Small intestine (tissue), 16 donors: ENCODE measurements at places on chromosomes 2 and 18. TPM values are rescaled to one million over a fixed set of nuclear protein-coding genes. Genes with fewer than 3 reads are reported as not detected.

- DNase-seq = no peak
Observed at GRCh38 chr2:231604101-231604684, 11.5 kb downstream of the TEX44 start.

- no peak for DNase-seq
Observed at GRCh38 chr2:2732331-2733119, 401.4 kb upstream of the MYT1L start.

DNA sequence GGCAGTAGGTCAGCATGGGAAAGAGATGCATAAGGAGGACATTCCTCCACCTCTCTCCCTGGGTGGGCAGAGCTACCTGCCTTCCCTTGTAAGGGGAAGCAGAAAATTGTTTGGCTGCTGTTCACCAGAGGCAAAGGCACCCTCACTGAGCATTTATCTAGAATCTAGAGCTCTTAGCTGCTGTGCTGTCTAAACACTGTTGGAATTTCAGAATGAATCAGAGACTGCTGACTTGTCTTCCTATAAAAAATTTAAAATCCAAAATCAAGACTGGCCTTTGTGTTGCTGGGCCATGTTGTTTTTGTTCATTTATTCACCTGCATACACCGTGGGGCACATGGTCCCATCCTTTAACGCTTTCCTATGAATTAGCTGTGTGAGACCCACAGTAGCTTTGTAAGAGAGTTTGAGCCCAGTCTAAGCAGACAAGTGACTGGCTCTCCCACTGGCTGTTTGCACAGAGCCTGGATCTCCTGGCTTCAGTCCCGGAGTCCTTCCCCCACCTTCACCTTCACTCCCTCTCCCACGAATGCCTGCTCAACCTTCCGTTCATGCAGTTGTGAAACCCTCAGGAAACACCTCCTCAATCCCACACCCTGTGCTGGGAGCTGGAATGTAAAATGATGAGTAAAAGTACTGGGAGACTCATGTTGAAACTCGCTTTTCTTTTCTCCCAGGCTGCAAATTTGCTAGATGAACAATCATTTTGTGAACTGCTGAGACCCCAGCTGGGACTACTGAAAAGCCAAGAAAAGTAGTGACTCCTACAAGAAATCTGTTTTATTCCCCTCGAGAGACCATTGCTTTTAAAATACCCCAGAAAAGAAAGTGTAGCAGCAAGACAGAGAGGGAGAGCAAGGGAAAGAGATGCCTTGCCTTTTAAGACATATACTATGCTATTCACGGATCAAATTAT, 76.2 kb downstream of the FAM168B start:
- no peak for DNase-seq

GRCh38 chr2:168035458-168035857, 211.9 kb downstream of the STK39 start:
- no peak for DNase-seq

GRCh38 chr2:153057743-153058142, 339.3 kb downstream of the ARL6IP6 start:
- DNase-seq = no peak

DNA sequence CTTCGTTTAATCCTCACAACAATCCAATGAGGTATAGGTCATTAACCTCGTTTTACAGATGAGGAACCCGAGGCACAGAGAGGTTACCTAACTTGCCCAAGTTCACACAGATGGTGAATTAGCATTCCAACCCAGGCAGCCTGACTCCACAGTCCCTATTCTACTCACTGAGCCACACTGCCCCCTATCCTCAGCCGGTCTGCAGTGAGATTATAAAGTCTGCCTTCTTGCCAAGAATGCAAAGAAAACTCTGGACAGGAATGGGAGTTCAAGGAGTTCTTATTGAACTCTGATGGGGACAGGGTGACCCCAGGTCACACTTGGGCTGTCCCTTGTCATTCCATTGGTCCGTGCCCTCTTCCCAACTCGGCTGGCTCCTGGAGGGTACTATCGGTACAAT, 118.1 kb upstream of the MSH6 start:
- DNase-seq = no peak

- DNase-seq = no peak
Observed at GRCh38 chr18:56580026-56580425, 58.4 kb downstream of the TXNL1 start.

DNA sequence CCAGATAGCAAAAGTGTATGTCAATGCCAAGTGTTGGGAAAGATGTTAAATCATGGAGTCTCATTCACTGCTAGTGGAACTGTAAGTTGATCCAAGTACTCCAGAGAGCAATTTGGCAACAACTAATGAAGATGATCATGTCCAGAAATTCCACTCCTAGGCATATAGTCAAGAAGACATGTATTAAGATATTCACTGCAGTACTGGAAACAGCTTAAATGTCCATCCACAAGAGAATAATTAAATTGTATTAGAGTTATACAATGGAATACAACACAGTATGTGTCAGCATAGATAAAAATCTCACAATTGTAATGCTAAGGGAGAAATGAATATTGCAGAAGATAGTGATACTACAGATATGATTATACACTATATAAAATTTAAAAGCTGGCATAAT, 15.2 kb upstream of the LBH start:
- DNase-seq = no peak

DNA sequence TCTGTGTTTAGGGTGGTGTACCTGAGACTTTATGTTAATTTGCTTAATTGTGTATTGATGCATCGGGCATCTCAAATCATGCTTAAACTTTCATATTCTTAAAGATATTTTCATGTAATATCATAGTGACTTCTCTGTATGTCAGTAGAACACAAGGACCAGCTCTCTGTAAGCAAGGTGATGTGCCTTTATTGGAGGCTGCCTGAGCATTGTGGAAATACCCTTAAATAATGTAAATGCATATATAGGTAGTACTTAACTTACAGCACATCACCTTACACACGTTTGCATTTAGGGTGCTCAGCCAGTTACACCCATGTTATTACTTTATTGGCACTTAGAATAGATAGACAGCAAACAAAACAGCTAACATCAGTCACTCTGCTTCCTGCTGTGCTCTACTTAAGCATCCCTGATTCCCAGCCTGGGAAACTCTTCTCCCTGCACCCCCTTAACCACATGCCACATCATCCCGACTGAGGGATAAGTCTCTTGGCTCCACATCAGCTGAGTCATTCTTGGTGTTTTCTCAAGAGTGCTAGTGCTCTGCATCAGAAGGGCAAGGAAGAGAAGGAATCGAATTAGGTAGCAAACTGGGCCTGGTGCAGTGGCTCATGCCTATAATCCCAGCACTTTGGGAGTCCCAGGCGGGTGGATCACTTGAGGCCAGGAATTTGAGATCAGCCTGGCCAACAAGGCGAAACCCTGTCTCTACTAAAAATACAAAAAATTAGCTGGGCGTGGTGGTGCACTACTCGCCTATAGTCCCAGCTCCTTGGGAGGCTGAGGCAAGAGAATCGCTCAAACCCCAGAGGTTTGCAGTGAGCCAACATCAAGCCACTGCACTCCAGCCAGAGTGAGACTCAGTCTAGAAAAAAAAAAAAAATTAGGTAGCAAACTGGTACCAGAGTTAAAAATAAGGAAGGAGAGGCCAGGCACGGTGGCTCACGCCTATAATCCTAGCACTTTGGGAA, 108.7 kb downstream of the MAP3K20 start:
- no peak for DNase-seq

The UGT1A10 gene
- 0.27 TPM for polyA plus RNA-seq

The C2orf68 gene
- 44.8 TPM for polyA plus RNA-seq
